A549 treated with ZK216348 at 1 μM for 4 hours (cell line): ENCODE measurements at places on chromosomes 5 and 9. TPM values are rescaled to one million over a fixed set of nuclear protein-coding genes. Genes with fewer than 3 reads are reported as not detected.

NPR3 gene
- 15.6 to 22.5 TPM (median 19.0 TPM) in 5 replicates for total RNA-seq

WDR31 gene
- total RNA-seq = 0.94 to 1.5 TPM (median 1.2 TPM) in 5 replicates

LCP2 gene
- not detected in 5 replicates for total RNA-seq

PCDHA7 gene
- 0.06 to 0.21 TPM (median 0.13 TPM) in 5 replicates for total RNA-seq

TRIP13 gene
- total RNA-seq = 65.0 to 71.5 TPM (median 66.3 TPM) in 5 replicates

ARL10 gene
- 0.02 to 1.2 TPM (median 0.10 TPM) in 5 replicates for total RNA-seq

PCDH12 gene
- total RNA-seq = 0.02 TPM in 1 of 5 replicates, not detected in the others

IRF1 gene
- 24.7 to 35.2 TPM (median 33.1 TPM) in 5 replicates for total RNA-seq

CNTNAP3 gene
- 7.4 to 12.7 TPM (median 9.9 TPM) in 5 replicates for total RNA-seq

GABRP gene
- total RNA-seq = not detected in 5 replicates

SLC22A4 gene
- 2.9 to 5.7 TPM (median 4.5 TPM) in 5 replicates for total RNA-seq

MRPL22 gene
- total RNA-seq = 55.1 to 65.6 TPM (median 60.7 TPM) in 5 replicates

DAB2 gene
- total RNA-seq = 8.5 to 12.0 TPM (median 10.4 TPM) in 5 replicates

SPINK6 gene
- total RNA-seq = 0.52 to 1.7 TPM (median 0.65 TPM) in 3 of 5 replicates, not detected in the others

OTP gene
- 0.07 to 0.16 TPM (median 0.11 TPM) in 5 replicates for total RNA-seq

GPR151 gene
- not detected in 5 replicates for total RNA-seq

TNFSF15 gene
- 0.05 to 0.25 TPM (median 0.16 TPM) in 5 replicates for total RNA-seq

CCDC192 gene
- not detected in 5 replicates for total RNA-seq

TAF11L10 gene
- total RNA-seq = not detected in 5 replicates

DEPDC1B gene
- total RNA-seq = 13.1 to 17.4 TPM (median 15.1 TPM) in 5 replicates

C5orf58 gene
- total RNA-seq = not detected in 5 replicates

ACTL7B gene
- total RNA-seq = not detected in 5 replicates
